Uterus (tissue), 4 donors: ENCODE measurements at places on chromosomes 3 and 15. TPM values are rescaled to one million over a fixed set of nuclear protein-coding genes. Genes with fewer than 3 reads are reported as not detected.

- no peak for DNase-seq
- H3K27me3 ChIP-seq, result no peaks in the 10 kb centered on the region
- H3K27ac ChIP-seq, result no peak overlapping the region
- H3K36me3 ChIP-seq, result no peaks in the 10 kb centered on the region
Observed at GRCh38 chr3:10753964-10754363, 62.1 kb upstream of the SLC6A11 start.

Gene CGNL1
- total RNA-seq, result 15.1 TPM

Gene LAMB2
- total RNA-seq, result 430 TPM

- H3K27ac ChIP-seq, result no peak overlapping the region
- H3K4me3 ChIP-seq, result no peak overlapping the region
- no peaks in the 10 kb centered on the region for H3K36me3 ChIP-seq
- no peak for DNase-seq
Observed at GRCh38 chr15:94286583-94286982, 55.2 kb downstream of the MCTP2 start.

DNA sequence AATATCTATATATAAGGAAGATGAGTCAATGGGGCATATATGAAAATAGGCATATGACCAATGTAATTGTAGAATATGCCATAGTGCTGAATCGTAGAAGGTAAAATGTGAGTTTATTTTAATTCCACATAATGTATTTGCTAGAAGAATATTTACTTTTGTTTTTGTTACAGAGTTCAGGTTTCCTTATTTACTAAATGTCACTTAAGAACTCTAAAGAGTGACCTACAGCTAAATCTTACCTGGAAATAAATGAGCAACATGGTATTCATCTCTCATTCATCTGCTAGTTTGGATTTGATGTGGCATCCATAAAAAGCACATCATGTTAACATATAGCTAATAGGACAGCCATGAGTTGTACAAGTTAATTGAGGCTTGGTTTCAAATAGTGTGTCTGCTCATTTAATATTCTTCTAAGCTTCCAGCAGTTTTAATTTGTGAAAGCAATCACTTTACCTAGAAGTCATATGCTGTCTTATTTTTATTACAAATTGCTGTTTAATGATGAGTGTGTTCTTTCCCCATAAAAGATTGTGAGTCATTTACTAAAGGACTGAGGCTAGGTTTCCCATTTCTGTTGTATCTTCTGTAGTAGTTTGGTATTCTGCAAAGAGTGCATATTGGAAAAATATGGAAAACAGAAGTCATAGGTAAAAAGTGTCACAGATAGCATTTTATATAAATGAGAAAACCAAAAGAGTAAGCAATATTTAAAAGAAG, 222.1 kb upstream of the POU1F1 start:
- H3K4me1 ChIP-seq, result no peaks in the 10 kb centered on the region
- no peak for DNase-seq
- H3K4me3 ChIP-seq, result no peak overlapping the region

GRCh38 chr3:153330901-153331300, 168.9 kb downstream of the RAP2B start:
- DNase-seq, result no peak
- no peak overlapping the region for H3K27ac ChIP-seq
- no peak overlapping the region for H3K4me3 ChIP-seq
- H3K4me1 ChIP-seq, result no peaks in the 10 kb centered on the region

DNA sequence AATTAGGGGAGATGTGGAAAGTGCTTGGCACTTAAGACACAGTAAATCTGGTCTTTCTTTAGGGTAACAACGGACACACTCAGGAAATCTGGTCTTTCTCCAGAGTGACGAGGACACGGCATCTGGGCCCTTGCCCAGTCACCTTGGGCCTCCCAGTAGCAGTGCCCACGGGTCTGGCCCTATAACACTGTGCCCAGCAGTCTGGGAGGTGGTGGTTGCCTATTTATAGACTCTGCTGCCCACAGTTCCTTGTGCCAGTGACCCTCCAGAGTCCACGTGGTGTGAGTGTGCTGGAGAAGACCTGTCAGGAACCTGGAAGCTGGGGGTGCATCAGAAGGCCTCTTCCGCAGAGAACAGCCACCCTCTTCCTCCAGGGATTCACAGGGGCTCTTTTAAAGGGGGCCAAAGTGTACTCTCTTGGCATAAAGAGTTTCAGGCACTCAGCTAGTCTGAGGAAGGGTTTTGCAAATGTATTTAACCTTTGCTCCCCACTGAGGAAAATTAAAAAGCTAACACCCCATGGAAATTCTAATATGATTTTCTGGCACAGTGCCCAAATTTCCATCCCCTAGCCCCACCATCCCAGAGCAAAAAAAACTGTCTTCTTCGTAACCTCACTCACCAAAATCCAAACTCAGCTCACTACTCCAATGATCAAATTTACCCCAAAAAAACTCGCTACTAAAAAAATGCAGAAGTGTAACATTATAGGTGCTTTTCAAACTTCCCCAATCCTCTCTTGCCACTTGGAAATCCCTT, 15.4 kb downstream of the WNT5A start:
- H3K36me3 ChIP-seq, result no peaks in the 10 kb centered on the region
- H3K4me3 ChIP-seq, result no peak overlapping the region
- H3K27ac ChIP-seq, result no peak overlapping the region
- no peaks in the 10 kb centered on the region for H3K4me1 ChIP-seq
- no peak for DNase-seq
- H3K27me3 ChIP-seq, result no peaks in the 10 kb centered on the region

GRCh38 chr3:48410205-48411040, 19.5 kb downstream of the PLXNB1 start:
- no peak overlapping the region for H3K27ac ChIP-seq
- no peaks in the 10 kb centered on the region for H3K4me1 ChIP-seq
- H3K27me3 ChIP-seq, result no peaks in the 10 kb centered on the region
- no peaks in the 10 kb centered on the region for H3K36me3 ChIP-seq

DNA sequence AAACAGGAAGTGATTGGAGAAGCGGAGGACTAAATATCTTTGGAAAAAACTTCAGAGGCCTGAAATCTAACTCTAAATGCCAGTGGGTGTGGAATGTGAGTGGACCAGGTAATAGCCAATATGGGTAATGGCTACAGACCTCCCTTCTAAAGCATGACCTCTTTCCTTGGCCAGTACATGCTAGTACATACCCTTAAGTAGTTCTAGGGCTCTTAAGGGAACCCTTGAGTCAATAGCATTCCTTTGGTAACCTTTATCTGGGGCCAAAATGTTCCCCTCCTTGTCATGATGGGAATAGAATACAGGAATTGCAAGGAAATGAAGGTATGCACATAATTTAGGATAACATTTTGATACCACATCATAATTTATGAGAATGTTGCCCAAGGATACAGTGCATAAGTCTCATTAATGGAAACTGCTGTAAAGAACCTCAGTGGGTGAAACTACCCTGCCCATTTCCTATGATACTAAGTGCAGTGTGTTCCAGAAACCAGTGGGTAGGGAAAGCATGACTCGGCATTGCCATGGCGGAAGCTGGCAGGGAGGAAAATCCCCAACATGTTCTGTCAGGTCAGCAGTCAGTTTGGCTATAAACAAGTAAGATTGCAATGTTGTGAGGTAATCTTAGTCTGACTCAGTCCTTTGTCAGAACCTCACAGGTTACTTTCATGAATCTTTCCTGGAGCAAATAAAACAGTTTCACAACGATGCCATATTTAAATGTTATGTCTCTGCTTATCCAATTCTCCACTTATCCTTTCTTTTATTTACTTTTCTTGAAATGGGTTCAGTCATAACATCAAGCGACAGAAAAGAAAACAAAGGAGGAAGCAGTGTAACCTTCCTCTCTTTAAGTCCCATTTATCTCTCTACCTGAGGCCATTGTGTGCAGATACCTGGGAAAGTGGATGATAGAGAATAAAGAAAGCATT, 23.5 kb upstream of the RAP2B start:
- H3K36me3 ChIP-seq, result no peaks in the 10 kb centered on the region
- no peak overlapping the region for H3K4me3 ChIP-seq
- peak overlapping the region; percentile 52 for H3K27ac ChIP-seq
- H3K27me3 ChIP-seq, result no peaks in the 10 kb centered on the region
- peak; percentile 38 for DNase-seq
- no peaks in the 10 kb centered on the region for H3K4me1 ChIP-seq

Gene GPD1L
- total RNA-seq, result 46.1 TPM

Gene AMT
- total RNA-seq, result 12.5 TPM

GRCh38 chr3:116445311-116445841, at the start of gene LSAMP:
Gene LSAMP (minus strand): TSS chr3:116445487.
- no peaks in the 10 kb centered on the region for H3K36me3 ChIP-seq
- H3K27me3 ChIP-seq, result no peaks in the 10 kb centered on the region

DNA sequence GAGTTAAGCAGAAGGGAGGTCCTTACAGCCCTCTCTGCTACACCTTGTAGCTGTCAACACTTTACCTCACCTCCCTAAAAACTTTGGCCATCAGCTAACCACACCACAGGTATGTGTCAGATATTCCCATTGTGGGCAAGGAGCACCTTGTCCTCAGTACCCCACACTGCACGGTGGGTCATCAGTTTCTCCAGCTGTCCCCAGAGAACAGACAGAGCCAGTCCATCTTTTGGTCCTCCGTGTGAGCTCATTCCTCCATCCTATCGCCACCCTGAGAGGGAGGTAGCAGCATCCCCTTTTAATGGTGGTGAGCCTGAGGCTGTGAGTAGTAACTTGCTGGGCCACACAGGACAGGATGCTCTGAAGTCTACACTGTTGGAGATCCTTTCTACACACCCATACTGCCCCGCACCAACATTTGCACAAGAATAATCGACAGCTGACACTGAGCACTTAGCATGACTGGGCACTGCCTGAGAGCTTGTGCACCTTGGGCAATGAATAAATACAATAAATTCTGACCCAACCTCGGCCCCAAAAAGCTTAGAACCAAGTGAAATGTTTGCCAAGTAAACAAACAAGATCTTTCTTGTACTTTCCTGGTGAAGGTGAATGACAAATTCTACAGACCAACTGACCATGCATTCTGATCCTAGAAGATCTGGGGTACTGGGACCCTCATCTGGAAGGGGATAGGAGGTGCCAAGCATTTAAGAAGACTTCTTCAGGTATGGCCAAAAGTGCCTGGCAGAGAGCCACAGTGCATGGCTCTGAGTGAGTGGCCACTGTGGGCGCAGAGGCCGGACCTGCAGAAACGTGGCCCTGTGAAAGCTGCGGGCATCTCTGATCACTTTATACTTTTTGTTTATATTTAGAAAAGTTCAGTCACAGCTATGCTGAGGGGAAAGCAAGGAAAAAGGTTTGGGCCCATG, 6.9 kb downstream of the CHCHD4 start:
- no peaks in the 10 kb centered on the region for H3K4me1 ChIP-seq
- H3K27ac ChIP-seq, result no peak overlapping the region
- H3K27me3 ChIP-seq, result no peaks in the 10 kb centered on the region
- DNase-seq, result no peak

DNA sequence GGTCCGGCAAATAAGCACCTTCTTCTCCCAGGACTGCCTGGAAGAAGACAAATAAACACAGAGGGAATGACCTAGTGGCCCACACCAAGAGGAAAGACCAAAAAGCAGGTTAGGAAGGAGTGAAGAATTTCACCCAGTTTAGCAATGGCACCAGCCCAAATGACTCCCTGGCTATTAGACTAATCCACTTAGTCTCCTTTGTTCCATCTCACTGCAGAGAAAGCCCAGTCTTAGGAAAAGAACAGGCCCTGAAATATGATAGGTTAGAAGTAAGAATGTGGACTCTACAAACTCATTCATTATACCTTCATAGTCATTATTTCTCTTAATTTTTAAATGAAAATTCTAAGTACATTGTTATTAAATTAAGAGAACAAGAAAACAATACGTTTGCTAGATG, 23.2 kb downstream of the SERPINI2 start:
- H3K36me3 ChIP-seq, result no peaks in the 10 kb centered on the region
- no peaks in the 10 kb centered on the region for H3K4me1 ChIP-seq
- no peak overlapping the region for H3K4me3 ChIP-seq
- no peak for DNase-seq

GRCh38 chr3:17585394-17586325, 156.8 kb downstream of the TBC1D5 start:
- no peaks in the 10 kb centered on the region for H3K27me3 ChIP-seq
- no peak for DNase-seq
- no peaks in the 10 kb centered on the region for H3K4me1 ChIP-seq
